CD4-positive, alpha-beta T cell treated with Interleukin-1 beta for 1 hour (primary cell): ENCODE measurements at places on chromosomes 5 and 9.

DNA sequence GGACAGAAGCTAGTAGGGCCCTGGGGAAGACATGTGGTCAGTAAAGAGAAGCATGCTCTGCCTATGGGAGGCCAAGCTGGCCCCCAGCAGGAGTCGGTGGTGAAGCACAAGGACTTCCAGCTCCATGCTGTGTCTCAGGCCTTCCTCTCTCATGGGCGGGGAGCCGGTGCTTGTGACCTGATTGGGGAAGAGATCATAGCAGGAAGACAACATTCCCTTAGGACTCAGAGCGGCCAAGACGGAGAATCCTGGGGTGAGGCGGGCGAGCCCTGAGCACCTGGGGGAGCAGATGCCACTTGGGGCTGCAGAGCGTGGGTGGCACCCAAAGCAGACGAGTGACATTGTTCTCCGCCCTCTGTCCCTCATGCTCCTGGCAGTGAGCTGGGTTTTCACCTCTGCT lies 33.3 kb upstream of the CNOT6 start:
- DNase-seq, result no peak

DNA sequence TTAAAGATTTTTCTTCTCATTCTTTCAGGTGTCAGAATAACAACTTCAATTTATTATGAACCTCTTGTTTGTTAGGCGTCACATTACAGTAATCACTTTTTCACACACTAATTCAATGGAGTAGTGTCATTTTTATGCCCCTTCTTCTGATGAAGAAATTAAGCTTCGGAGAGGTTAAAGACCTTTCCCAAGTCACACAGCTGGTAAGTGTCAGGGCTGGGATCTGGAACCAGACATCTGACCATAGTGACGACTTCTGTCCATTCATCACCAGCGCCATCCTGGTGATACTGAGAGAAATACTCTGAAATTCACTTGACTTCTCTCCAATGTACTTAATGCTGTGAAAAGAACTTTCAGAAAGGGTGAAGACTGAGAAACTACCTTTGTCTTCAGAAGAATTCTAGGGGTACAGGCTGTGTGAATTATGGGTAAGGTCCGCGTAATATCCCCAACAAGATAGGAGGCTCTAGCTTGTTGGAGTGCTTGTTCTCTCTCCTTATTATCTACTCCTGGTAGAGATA lies 173.8 kb downstream of the GAS1 start:
- no peak for DNase-seq

GRCh38 chr5:177496070-177496726 lies 1.2 kb downstream of the PDLIM7 start:
- peak; percentile 10 for DNase-seq

GRCh38 chr5:56019306-56020272 lies 24.8 kb upstream of the IL6ST start:
- DNase-seq, result no peak

- no peak for DNase-seq
These were observed 95.3 kb downstream of the AUH start for GRCh38 chr9:91266448-91266847.

- DNase-seq, result peak; percentile 81
These were observed 19.3 kb upstream of the CAMSAP1 start for GRCh38 chr9:135926402-135927194.
